ENCODE measurements at places on chromosomes 2 and 18. TPM values are rescaled to one million over a fixed set of nuclear protein-coding genes. Genes with fewer than 3 reads are reported as not detected.

GRCh38 chr2:27860111-27860510 lies 30.1 kb downstream of the RBKS start:
- no peak for DNase-seq

DNA sequence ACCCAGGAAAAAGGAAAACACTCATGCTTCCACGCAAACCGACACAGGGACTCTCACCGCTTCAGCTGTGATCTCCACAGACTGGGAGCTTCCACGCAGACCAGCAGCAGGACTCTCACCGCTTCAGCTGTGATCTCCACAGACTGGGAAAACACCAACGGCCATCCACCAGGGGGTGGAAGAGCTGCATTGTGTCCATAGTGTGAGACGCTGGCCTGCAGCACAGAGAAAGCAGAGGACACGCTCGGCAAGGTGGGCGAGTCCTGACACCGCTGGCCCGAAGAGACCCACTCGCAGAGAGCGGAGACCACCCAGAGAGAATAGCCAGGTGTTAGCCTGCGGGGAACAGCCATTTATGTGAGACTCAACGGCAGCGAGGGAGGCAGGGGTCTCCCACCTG lies 42.5 kb upstream of the NFATC1 start:
- no peak for DNase-seq

DNA sequence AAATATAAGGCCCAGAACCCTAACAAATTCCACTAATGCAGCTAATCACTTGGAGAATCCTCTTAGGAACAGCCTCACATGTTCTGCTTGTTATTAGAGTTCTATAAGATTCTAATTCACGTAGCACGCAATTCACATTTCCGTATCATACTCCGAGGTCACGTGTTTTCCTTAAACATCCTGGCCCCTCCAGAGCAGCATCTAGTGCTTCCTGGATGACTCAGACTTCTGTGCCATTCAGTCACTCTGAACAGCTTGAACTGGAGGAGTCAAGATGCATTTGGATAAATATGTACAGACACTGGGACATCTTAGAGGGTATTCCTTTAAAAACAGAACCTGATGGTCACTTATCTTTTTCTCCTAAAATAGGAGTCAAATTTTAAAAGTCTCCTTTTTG lies 156.5 kb downstream of the MYO5B start:
- DNase-seq, result no peak

DNA sequence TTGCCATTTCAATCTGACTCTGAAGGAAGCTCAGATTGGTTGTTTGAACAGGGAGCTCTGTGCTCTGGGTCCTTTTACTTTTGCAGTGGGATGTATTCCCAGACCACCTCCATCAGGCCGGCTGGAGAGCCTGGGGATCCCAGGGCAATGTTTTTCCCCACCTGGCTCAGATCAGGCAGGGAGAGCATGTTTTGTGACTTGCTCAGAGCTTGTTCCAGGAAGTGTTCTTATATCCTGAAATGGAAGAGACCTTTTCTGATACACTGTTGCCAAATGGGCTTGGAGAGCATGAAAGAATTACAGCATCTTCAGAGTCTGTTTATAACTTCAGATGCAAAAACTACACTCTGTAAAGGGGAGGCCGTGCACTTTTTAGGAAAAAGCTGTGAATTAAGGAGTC lies 56.0 kb downstream of the LIPG start:
- peak; percentile 35 for DNase-seq

DNA sequence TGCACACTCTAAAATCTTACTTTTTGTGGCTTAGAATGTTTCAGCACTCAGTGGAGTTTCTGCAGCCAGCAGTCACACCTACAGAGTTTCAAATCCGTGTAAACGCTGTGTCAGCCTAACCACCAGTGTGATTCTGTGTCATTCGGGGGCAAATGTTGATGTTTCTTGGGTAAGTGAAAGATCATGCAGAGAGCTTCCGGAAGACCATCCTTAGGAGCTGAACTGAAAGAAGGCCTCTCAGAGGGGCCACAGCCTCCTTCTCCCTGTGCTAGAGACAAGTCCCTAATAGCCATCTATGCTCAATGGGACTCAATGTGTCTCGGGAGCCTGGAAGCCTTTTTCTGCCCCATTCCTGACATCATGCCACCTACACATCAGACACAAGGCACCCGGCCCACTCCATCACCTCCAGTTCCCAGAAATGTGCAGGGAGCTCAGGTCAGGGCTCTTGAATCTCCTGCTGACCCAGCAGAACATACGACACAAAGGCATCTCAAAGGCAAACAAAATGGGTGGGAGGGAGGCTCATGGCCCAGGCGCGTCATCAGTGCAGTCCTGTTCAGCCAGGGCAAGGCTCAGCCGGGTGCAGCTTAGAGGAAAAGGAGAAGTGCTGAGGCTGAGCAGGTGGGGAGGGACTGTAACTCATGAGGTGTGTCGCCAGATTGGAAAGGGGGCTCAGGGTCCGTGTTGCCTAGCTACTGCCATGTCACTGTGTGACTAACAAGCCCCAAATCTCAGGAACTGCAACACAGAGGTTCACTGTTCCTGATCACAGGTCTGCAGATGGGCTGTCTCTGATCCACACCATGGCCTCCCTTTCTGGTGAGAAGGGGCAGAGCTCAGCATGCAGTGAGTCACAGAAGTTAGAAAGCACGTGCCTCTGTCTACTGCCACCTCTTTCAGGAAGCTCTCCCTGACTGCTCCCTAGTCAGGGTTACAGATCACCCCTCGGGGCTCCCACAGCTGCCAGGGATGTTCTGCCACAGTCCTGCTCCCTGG lies 82.0 kb downstream of the SMAD7 start:
- no peak for DNase-seq

DNA sequence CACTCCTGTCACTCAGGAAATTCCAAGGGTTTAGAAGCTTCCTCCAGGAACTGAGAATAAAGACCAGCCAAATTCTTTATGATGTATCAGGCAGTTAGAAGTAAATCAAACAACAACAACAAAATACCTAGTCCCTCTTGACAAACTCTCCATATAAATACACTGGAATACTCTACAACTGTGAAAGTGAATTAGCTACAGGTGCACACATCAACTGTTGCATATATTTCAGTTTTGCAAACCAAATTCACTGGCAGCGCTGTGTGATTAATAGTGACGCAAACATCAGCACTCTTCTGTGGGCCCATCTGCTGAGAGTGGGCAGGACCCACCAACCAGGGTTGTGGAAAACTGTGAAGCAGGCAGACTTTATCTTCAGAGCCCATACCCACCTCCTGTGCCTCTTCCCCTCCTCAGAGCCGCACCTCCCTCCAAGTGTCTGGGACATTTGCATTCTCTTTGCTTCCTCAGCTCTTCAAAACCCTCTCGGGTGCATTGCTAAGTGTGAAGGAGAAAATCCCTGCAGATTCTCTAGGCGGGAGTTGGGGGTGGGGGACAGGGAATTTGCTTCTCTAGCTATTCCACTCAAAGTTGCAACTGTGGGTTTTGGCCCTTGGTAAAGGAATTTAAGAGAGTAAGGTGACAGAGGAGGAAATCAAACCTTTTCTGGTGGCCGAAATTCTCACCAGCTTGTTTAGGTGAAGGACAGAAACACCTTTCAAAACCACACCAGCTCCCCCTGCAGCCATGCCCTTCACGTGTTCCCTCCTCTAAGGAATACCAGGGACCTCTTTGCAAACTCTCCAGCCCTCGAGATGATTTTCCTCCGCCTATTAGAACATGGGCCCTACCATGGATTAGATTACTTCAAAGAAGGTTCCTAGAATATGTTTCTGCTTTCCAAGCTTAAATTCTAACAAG lies 119.3 kb downstream of the MRO start:
- DNase-seq, result no peak

Gene MAP2
- 11.5 TPM for total RNA-seq

Gene GNAL
- 3.9 TPM for total RNA-seq

Gene GPR17
- 0.31 TPM for total RNA-seq

Gene HDLBP
- 509 TPM for total RNA-seq

Gene HRH4
- total RNA-seq, result 0.21 TPM

Gene DQX1
- total RNA-seq, result 2.5 TPM

All from tongue (tissue), 3 donors.